ENCODE measurements at places on chromosomes 3 and 15.
A peak's percentile ranks its signal among the peaks of the same experiment; 100 is the strongest.

DNA sequence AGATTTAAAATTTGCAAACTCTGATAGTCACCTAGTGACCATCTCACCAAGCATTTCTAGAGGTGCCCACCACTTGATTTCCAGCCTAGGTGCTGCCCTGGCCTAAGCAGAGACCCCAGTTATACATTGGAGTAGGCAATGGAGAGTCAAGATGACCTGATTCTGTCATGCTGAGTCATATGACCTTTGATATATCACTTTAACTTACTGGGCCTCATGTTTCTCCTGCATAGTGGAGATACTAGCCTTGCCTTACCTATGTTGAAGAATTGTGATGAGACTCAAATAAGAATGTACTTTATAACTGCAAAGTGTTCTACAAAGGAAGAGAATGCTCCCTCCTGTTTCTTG is 75.5 kb upstream of the XCR1 start:
- DNase-seq = no peak

DNA sequence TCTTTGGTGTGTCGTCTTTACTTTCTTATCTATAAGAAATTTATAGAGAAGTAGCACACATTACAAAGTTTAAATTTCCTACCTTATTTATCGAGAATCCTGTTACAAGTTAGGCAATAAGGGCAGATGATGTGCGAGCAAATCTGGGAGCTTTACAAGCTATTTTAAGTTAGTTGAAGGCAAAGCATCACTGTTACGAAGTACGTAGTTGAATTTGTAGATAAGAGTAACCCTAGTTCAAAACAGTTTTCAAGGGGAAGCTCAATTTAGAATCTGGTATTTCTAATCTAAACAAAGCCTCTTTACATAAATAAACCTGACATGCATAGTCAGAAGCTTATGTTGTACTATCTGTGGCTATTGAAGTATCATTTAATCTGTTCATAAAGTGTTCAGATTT is 8.4 kb downstream of the KBTBD8 start:
- no peak for DNase-seq

- no peak for DNase-seq
These were observed 112.8 kb upstream of the BCL6 start for GRCh38 chr3:187858041-187858440.

DNA sequence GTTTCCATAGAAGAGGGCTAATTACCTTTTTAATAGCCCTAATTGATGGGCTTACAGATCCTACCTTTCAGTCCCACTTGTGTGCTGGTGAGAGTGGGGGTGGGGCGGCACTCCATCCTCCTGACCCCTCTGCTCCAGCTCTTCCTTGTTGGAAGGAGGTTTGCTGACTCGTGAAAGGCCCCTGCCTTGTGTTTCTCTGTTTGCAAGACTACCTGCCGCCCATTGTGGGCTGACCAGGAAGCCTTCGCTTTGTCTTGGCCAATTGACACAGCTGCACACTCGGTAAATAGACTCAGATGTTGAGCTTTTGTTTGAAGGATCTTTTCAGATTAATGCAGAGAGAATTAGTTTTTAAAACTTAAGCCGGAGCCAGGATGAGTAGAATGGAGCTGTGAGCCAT is 197.3 kb upstream of the HES1 start:
- peak; percentile 79 for DNase-seq

DNA sequence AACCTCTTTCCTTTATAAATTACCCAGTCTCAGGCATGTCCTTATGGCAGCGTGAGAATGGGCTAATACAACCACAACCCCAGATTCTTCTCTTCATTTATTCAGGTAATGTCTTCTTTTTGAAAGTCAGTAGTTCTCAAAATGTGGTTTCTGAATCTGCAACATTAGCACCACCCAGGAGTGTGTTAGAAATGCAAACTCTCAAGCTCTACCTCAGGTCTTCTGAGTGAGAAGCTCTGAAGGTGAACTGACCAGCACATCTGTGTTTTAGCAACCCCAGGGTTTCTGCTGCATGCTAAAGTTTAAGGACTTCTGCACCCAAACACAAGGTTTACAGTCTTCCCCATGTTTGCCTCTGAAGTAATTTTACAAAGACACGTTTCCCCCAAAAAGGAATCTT is 22.3 kb upstream of the TRIM59 start:
- DNase-seq = no peak

- DNase-seq = no peak
These were observed 470.6 kb upstream of the BCHE start for GRCh38 chr3:166307756-166308350.

GRCh38 chr3:161745741-161746140 is 249.1 kb downstream of the OTOL1 start:
- no peak for DNase-seq

GRCh38 chr3:133745981-133746711 is at the start of gene TF:
TSS of gene TF (plus strand) at chr3:133746393. CDS start at chr3:133746441, 48 bp downstream.
- DNase-seq = no peak

GRCh38 chr3:193520738-193521137 is 34.0 kb downstream of the ATP13A4 start:
- no peak for DNase-seq

DNA sequence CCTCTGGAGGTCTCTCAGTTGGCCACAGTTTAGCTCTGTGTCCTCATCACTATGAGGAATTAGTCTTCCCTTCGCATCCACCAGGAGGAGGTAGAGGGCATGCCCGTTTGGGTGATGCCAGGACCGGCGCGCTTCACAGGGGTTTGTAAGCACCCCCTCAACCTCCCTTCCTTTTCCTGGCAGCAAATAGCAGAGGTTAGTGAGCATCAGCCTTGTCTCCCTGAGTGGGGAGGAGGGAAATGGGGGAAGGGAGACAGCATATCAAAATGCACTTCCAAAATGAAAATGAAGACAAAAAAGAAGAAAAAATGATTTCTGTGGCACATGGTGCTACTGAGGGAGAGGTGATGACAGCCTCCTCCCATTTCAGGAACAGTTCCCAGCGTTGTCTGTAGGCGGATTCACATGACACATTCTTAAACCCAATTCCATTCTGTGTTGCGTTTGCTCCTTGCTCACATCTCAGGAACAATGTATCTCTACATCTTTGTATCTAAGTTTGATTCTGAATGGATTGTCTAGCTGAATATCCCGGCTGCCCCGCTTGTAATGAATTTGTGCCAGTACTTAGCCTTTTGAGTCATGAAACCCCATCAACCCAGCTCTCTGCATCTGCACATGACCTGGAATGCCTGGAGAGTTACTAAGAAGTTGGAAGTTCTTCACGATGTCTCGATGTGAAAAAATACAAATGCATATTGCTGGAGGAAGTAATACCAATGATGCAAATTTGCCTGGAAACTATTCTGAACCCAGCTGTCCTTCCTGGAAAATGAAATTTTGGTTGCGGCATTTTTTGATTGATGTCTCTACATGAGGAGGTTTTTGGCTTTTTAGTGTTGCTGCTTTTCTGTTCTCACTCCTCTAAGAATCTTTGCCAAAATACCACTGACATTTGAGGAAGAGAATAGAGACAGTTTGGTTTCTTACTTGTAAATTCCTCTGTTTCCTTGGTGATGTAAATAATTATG is 45.2 kb downstream of the TYRO3 start:
- DNase-seq = peak; percentile 53

- peak; percentile 55 for DNase-seq
These were observed 19.0 kb downstream of the PDHB start for GRCh38 chr3:58414538-58415197.

DNA sequence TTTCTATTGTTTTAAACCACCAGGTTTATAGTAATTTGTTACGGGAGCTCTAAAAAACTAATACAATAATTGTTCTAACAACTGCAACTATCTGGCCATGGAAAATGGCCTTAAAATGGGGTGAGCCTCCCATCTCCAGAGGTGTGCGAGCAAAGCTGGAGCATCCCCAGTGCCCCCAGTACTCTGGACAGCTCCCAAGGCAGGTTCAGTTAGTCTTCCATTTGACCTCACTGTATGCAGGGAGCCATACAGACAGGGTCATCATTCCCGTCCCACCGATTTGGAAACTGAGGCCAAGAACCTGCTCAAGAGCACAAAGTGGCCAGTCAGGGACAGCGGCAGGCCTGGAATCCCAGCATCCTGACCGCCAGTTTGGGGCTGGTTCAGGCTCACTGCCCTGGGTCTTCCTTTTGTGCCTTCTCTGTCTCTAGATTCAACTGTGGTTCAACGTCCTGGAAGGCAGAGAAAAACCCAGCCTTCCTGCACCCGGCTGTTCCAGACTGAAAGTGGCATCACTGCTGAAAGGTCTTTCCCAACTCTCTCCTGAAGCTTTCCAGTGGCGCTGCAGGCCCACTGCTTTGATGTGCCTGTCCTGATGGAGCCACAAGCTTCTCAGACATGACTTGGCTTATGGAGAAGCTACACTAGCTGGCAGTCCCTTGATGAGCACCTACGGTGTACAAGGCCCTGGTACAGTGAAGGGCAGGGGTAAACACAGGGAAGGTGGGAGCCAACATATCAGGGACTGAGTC is 76.6 kb upstream of the LINGO1 start:
- DNase-seq = no peak

Data from NCI-H510A treated with DMSO at 0.1 percent for 48 hours (cell line).